ENCODE measurements at places on chromosomes 7 and 10. TPM values are rescaled to one million over a fixed set of nuclear protein-coding genes. Genes with fewer than 3 reads are reported as not detected.

DNA sequence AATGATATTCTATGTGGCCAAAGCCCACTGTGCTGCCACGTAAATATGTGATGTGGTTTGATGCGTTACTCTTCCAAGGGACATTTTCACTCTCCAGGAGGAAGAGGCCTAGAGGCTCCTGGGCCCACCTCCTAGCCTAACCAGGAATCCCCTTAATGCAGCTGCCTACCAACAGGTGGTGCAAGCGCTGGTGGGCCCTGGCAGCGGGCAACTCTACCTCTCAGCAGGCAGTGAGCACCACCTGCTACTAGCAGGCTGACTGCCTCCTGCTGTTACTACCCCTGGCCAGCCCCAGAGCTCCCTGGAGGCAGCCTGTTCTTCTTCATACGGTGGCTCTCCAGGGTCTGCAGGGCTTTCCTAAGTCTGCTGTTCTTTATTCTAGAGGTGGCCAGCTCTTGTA lies 62.8 kb downstream of the CDH23 start:
- peak; percentile 80 for DNase-seq

- DNase-seq: peak; percentile 44
Measured at GRCh38 chr7:73899731-73900142, 38.8 kb downstream of the TMEM270 start.

- peak; percentile 52 for DNase-seq
Measured at GRCh38 chr7:74069790-74070618, 13.6 kb upstream of the LIMK1 start.

DNA sequence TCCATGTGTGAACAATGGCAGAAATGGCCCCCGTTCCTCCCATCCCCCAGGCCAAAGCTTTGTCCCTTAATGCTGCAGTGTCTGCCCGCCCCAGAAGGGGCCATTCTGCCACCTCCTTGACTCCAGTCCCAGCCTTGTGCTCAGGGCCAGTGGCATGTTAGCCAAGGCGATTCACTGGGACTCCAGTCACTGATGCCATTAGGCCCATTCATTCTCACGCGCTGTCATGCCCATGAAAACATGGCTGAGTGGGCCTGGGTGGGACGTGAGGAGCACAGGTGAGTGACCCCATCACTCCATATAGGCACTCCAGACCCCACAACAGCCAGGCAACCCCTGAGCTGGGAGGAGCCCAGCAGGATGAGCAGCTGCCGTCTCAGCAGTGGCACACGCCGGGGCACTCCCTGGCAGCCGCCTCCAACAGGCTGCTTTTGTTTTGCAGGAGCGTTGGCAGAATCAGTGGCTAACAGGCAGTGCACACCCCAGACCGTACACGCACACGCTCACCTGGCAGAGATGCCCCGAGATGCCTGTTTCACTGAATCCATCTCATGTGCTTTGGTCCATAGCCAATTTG lies 79.5 kb downstream of the TCERG1L start:
- DNase-seq: peak; percentile 60

DNA sequence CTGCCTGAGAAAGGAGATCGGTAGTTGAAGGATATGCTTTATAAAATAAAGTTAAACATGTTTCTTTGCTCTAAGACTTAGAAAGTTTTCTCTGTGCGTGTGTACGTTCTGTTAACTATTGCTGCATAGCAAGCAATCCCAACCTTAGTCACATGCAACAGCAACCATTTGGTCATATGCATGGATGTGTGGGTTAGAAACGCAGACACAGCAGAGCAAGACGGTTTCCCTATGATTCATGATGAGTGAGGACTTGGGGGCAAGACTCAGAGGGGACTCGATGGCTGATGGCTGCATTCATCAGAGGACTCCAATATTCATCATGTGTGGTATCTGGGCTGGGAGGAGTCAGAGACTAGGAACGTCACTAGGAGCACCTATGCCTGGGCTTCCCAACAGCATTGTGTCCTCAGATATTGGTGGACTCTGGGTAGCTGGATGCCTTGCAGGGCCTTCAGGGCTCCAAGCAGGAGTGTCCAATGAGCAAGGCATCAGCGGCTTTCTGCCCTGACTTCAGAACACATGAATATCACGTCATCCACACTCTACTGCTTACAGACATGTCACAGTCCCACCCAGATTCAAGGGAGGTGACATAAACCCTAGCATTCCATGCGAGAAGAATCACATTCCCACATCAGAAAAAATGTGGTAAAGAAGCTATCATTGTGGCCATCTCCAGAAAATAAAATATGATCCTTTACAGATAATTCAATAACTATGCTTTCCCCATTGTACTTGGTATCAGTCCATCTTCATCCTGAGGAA lies 731.2 kb downstream of the TNS3 start:
- DNase-seq: no peak

GRCh38 chr10:130251766-130252165 lies 115.6 kb downstream of the GLRX3 start:
- DNase-seq: no peak

- DNase-seq: peak; percentile 4
Measured at GRCh38 chr7:40299097-40299496, 164.3 kb downstream of the SUGCT start.

GRCh38 chr10:8674230-8674629 lies 619.7 kb downstream of the GATA3 start:
- no peak for DNase-seq

- no peak for DNase-seq
Measured at GRCh38 chr7:131525820-131526219, 30.6 kb downstream of the PODXL start.

- DNase-seq: no peak
Measured at GRCh38 chr10:131797626-131798025, 103.2 kb upstream of the PPP2R2D start.

DNA sequence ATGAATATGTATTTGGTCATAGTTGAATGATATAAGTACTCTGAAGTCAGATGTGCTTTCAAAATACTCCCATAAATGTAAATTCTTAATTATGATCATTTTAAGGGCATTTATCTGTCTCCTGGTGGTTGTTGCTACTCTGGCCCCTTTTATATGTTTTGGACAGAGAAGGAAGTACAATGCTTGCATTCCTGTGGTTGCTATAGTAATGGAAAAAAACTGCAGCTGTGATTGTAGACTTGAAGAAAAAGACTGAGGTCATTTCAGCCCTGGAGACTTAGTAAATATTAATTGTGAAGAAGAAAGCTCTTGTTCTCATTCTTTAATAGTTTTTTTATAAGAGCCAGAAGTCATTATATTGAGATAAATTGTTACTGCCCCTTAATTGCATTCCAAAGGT lies 70.2 kb upstream of the FERD3L start:
- no peak for DNase-seq

- no peak for DNase-seq
Measured at GRCh38 chr7:25246306-25246705, 18.0 kb upstream of the NPVF start.

- DNase-seq: no peak
Measured at GRCh38 chr10:4240608-4241197, 455.7 kb upstream of the KLF6 start.

DNA sequence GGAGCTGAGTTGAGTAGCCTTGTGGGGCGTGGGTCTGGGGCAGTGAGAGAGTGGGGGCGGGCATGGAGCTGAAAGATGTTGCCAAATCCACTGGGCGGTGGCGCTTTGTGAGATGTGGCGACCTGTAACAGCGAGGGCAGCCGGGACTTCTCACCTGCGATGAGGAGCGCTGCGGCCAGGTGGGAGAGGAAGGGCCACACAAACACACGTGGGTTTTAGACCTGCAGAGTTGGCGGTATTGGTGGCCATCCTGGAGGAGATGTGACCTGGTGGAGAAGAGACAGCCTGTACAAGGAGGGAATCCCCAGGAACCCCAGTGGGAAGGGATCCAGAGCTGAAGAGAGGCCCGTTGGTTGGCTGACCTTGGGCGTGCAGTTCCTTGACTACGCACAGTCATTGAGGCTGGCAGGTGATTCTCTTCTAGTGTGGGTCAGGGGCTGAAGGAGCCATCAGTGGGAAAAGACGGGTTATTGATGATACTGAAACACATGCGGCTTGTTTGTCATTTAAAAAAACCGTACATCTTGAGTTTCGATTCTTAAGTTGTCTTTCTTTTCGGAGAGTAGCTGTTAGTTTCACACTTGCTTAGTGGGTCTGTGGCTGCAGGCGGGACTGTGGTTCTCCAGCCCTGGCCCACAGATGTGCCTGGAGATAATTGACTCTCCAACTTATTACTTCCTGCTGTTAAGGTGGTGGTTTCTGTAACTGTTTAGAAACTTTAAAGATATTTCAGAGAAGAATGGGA lies 2.4 kb downstream of the CHST12 start:
- no peak for DNase-seq

GRCh38 chr7:130021105-130021834 lies 29.9 kb downstream of the ZC3HC1 start:
- DNase-seq: no peak

GRCh38 chr10:80407812-80408241 lies 524 bp upstream of the PRXL2A start:
- peak; percentile 69 for DNase-seq

GRCh38 chr7:39686261-39686924 lies 63.0 kb downstream of the RALA start:
- DNase-seq: no peak

DNA sequence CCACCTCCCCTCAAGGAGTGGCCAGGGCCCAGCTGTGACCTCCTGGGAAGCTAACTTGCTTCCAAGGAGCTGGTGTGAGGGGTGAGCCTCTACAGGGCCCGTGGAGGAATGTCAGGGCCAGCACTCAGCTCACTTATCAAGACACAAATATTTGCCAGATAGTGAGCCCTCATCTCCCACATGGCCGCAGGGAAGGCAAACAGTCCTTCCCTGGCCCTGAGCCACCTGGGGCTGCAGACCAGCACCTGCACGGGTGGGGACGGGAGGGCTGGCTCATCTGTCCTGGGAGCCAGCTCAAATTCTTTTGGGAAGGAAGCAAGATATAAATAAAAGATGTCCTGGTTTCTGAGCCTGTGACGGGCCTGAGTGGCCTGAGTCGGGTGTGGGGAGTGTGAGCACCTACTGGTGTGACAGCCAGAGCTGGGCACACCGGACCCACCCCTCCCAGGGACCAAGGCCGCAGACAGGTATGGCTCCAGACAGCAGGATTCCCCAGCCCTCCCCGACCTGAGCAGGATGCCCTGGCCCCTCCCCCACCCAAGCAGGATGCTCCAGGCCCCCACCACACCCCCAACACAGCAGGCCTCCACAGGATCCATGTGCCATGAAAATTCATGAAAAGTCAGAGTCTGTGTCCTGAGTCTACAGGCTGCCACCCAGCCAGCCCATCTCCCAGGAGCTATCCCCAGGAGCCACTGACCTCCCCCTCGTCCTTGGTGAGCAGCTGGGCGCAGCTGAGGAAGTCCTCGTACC lies 148.0 kb downstream of the MAPK8 start:
- peak; percentile 70 for DNase-seq

DNA sequence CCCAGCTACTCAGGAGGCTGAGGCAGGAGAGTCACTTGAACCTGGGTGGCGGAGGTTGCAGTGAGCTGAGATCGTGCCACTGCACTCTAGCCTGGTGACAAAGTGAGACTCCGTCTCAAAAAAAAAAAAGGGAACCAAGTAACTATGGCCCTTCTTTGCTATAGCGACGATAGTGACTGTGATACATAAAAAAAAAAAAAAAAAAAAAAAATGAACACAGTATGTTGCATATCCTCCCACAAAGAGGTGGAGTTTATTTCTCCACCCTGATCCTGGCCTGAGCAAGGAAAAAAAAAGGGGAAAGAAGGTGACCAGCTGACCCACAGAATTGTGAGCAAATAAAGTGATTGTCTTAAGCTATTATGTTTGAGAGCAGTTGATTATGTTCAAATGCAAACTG lies 42.3 kb upstream of the STEAP1B start:
- no peak for DNase-seq

DNA sequence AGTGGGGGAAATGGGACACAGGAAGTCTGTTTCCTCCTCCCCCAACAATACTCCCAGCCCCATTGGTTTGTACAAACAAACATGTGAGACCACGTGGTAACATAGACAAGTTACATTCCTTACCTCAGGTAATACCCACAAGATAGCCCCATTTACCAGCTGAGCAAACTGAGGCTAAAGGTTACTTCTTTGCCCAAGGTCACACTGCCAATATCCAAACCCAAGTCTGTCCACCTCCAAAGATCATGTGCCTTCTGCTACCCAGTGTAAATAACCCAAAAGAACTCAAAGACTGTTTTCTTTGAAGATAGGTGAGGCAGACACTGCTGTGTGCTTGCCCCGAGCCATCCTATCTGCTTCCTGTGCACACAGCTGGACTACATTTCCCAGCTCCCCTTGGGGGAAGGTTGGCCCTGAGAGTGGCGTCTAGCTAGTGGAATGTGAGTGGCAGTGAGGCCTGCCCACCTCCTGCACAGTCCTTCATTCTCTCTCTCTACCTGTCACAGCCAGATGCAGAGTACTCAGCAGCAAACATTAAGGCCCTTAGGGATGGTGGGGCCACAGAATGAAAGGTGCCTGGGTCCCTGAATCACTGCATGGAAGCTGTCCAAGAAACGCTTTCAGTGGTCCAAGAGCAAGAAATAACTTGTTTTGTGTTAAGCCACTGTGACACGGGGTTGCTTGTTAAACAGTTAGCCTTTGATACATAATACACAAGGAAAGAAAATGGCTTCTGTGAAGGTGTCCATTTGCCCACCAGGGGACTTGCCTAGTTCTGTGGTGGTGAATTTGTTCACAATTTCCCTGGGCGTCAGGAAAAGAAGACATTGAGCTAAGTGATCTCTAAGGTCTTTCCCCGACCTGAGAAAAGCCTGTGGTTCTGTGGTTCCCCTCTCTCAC lies 257.7 kb upstream of the NFE2L3 start:
- DNase-seq: peak; percentile 47

DNA sequence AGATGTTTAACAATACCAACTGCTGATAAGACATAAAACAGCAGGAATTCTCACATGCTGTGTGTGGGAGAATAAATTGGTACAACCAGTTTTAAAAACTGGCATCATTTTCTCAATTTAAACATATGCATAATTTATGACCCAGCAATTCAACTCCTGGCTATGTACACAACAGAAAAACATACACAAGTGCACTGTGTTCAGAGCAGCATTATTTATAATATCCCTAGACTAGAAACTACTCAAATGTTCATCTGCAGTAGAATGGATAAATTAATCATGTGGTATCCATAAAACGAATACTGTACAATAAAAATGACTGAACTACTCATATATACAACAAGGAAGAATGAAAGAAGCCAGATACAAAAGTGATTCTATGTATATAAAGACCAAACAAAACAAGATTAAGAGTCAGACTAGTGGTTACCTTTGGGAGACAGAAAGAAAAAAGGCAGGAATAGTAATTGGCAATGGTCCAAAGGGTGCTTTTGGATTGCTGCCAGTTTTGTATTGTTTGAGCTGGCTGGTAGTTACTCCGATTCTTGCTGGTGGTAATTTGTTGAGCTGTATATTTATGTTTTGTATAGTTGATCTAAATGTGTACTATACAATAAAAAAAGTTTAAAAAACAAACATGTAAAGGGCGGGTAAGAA lies 306.0 kb downstream of the TFEC start:
- no peak for DNase-seq

CCDC172 gene
- total RNA-seq: 1.0 TPM

NSMCE4A gene
- total RNA-seq: 85.0 TPM

UBN2 gene
- total RNA-seq: 6.5 TPM

VPS37D gene
- total RNA-seq: 6.0 TPM

ACBD7 gene
- 6.1 TPM for total RNA-seq

TLX1 gene
- total RNA-seq: 0.11 TPM

TUBAL3 gene
- 0.11 TPM for total RNA-seq
